ENCODE measurements at places on chromosomes 4 and X.
A peak's percentile ranks its signal among the peaks of the same experiment; 100 is the strongest.

- DNase-seq, result no peak
Measured at GRCh38 chrX:23864742-23865326, 42.9 kb downstream of the APOO start.

GRCh38 chr4:186563761-186564160, 8.4 kb upstream of the MTNR1A start:
- no peak for DNase-seq

DNA sequence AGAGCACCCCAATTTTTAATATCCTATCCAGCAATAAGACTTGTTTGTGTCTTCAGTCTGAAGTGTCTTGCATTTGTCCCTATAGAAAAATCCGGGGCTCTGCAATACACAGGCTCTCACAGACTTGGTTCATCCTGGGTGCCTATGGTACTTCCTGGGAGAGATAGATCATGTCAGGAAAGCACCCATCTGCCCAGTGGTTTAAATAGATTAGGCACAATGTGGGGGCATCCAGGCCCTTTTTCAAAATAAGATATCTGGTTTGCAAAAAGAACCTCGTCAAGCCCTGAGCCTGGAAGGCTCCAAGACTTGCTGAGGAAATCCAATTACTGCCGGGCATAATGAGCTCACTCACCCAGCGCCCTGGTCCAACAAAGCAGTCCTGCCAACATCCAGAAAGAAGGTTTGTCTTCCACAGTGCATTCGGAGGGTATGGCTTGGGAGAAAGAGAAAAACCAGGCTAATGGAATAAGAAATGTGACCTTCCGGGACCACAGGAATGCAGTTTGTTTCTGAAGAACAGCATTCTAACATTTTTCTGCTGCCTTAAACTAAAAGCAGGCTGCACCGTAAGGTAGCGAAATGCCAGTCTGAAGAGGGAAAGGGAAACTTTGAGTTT, 11.6 kb downstream of the JAKMIP1 start:
- DNase-seq, result no peak

GRCh38 chrX:43559644-43560043, 96.5 kb upstream of the MAOA start:
- DNase-seq, result peak; percentile 62

GRCh38 chrX:31213941-31214340, 142.1 kb upstream of the FTHL17 start:
- DNase-seq, result no peak

DNA sequence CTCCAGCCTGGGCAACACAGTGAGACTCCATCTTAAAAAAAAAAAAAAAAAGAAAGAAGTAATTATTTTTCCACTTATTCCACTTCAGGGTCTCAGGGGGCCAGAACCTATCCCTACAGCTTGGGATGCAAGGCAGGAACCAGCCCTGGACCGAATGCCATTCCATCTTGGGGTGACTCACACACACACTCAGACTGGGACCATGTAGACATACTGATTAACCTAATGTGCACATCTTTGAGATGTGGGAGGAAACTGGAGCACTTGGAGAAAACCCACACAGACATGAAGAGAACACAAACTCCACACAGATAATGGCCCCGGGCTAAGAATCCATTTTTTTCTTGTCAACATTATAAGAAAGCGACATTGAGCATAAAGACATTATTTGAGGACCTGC, 132.5 kb downstream of the PTTG2 start:
- DNase-seq, result no peak

DNA sequence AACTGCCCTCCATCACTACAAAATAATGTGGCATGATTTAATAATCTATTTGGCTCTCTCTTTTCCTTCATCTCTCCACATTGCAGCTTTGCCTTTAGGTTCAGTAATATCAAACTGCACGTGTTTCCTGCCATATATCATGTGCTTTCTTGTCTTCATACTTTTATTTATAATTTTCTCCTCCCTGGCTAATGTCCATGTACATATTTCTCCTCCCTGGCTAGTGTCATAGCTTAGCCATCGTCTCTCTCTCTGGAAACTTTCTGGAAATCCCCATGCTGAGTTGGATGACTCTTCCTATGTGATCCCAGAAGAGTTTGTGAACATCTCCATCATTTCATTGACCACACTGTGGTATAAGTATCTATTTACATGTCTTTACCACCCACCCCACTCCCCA, 21.3 kb upstream of the PDGFC start:
- DNase-seq, result no peak

GRCh38 chr4:76535603-76536372, 100.8 kb downstream of the SHROOM3 start:
- DNase-seq, result no peak

DNA sequence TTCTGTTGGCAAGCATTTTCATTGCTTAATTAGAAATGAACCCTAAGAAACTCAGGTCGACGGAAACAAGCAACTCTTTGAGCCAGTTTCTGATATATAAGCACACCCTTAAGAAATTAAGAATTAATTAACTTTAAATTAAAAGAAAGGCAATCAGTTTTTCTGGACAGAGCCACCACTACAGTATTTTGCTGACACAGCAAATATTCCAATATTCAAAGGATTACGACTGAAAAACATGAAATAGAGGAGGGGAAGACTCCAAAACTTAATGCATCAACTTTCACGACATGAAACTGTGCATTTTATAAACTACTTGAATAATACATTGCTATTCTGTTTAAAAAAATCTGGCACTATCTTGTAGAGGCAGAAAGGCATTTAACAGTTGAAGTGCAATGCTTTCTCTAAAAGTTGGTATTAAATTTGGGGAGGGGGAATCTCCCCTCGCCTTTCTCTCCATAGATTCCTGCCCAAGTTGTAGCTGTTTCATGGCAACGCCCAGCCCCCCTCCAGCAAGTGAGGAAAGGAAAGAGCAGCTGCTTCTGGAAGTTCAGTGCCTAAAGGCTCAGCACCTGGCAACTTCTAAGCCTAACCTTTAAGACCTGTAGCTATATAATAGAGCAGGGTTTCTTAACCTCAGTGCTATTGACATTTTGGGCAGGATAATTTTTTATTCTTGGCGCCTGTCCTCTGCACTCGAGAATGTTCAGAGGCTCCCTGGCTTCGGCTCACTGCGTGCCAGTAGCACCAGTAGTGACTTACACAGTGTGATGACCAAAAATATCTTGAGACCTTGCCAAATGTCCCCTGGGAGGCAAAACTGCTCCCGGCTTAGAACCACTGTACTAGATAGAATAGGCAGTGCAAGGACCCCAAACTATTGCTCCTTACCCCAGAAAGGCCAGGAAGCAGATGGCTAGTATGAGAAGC, 6.7 kb upstream of the ZCCHC18 start:
- no peak for DNase-seq

DNA sequence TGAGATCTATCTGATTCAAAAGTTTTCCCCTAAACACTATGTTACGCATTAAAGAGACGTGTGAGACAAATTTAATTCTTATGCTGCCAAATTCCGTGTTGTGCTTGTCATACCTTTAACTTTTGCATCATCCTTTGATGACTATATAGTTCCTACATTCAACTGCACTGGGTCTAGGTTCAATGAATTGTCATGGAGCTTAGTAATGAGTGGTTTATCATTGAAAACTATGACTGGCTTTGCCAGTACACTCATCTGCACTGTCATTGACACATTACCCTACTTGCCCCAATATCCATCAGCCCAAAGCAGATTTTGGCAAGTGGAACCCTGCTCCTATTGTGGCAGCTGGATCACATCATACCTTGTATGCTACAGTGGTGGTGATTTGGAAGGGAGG, 882.9 kb upstream of the SLIT2 start:
- no peak for DNase-seq

DNA sequence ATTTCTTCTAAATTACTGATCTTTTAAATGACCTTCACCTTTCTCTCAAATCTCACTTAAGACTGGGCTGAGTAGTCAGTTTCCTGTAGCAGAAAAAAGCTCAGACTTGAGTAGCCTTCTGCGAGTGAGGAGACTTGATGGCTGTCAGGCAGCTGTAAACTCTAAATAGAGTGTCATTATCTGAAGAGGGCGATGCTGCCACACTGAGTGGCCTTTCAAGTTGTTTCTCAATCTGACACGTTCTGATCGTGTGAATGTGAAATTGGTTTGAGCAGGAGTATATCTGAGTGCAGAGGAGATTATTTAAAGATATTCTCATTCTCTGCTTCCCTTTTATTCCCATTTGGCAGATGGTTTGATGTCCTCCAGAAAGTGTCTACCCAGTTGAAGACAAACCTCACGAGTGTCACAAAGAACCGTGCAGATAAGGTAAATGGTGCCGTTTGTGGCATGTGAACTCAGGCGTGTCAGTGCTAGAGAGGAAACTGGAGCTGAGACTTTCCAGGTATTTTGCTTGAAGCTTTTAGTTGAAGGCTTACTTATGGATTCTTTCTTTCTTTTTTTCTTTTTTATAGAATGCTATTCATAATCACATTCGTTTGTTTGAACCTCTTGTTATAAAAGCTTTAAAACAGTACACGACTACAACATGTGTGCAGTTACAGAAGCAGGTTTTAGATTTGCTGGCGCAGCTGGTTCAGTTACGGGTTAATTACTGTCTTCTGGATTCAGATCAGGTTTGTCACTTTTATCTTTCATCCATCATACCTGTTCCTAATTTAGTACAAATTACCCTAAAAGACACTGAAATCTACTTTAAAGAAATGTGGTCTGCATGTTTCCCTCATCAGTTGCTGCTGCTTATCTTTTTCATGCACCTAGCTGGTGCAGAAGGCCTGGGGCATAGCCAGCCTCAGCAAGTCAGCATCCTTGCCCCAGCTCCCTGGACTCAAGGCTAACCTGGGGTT, 74.3 kb upstream of the MSANTD1 start:
- DNase-seq, result peak; percentile 51

- DNase-seq, result no peak
Measured at GRCh38 chrX:150324919-150325318, 38.2 kb upstream of the MAMLD1 start.

- DNase-seq, result no peak
Measured at GRCh38 chr4:16765546-16765945, 132.9 kb downstream of the LDB2 start.

GRCh38 chr4:8269535-8270417, at the start of gene HTRA3:
Gene HTRA3 (plus strand): TSS chr4:8269754. CDS start chr4:8269969, 215 bp downstream.
- no peak for DNase-seq

DNA sequence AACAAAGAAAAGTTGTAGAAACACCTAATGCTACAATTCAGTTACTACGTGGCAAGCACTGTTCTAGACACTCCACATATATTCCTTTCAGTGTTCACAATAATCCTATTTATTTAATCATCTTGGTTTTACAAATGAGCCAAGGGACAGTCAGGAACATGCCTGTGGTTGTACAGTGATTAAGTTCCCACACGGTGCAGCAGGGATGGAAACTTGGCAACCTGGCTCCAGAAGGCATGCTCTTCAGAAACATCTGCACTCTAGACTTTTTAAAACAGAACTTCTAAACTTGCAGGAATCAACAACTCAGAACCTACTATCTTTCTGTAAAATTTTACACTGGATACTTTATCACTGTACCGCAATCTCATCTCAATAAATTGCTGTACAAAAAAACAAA, 32.1 kb downstream of the TAPT1 start:
- no peak for DNase-seq

DNA sequence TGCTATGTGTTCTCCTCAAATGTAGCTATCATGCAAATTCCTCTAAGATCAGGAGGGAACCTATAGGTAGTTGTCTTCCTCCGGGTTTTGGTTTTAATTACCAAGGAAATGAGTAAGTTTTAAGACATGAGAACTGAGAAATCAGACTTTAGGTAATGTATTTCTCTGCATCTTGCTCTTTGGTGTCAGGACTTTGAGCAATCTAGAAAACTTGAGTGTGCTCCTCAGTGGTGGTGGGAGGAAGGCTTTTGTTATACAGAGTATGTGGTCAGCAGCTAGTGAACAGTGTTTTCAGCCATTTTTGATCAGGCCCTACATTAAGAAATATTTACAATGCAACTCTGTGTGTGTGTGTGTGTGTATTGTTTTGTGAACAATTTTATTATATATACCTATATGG, 224.1 kb downstream of the KLHL13 start:
- DNase-seq, result no peak

- peak; percentile 4 for DNase-seq
Measured at GRCh38 chr4:106806158-106806797, 229.8 kb downstream of the DKK2 start.

DNA sequence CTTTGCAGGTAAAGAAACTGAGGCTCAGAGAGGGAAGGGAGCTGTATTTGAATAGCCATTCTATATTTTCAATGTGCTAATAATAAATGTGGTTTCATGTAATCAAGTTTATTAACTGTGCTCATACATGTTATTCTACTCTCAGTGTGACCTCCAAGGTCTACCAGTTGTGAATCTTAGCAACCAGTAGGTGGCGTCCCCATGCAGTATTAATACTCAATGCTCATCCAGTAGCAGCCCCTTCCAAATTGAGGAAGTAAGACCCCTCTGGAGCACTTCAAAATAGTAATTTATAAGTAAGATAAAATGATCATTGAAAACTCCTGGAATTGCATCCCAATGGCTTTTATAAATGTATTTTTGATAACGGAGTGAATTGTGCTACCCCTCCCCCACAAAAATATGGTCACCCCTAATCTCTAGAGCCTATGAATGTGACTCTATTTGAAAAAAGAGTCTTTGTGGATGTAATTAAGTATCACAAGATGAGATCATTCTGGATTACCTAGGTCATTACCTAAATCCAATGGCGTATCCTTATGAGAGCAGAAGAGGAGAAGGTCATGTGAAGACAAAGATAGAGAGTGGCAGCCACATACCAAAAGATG, 20.4 kb upstream of the SEPSECS start:
- DNase-seq, result no peak

DNA sequence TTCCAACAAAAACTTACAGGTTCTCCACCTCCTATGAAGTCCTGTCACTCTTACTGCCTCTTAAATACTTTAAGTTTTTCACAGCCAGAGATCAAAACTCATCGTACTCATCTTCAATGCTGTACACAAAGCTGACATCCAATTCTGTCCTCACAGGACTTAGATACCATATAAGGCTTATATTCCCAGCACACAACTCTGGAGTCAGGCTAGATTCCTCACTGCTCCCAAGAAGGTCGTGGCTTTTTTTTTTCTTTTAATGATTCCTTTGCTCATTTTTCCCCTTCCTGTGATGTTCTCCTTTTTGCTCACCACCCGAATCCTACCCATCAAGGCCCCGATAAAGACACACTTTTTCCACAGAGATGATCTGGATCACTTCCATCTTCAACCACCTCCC, 914 bp downstream of the TRAPPC2 start:
- DNase-seq, result no peak

- no peak for DNase-seq
Measured at GRCh38 chrX:154531626-154532025, 15.0 kb downstream of the G6PD start.

- DNase-seq, result no peak
Measured at GRCh38 chr4:78625073-78625472, 73.5 kb downstream of the ANXA3 start.

DNA sequence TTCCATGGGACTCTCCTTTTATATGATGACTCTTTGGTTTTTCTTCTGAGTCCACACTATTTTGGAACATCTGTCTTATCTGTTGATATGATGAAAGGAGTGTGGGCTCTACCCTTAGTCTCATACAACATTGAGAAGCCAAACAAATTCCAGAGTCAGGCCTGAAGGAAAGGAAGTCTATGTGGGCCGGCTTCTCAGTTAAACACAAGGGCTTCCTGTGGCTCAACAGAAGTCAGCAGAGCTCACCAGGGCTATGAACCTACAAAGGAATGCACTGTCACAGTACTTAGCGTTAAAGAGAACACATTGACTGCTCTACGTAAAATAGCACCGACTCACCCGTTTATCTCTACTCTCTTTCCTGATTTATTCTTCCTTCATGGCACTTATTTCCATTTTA, 641.0 kb upstream of the FRG1 start:
- DNase-seq, result no peak
